H9 (cell line): ENCODE measurements at places on chromosomes 7 and 10.

DNA sequence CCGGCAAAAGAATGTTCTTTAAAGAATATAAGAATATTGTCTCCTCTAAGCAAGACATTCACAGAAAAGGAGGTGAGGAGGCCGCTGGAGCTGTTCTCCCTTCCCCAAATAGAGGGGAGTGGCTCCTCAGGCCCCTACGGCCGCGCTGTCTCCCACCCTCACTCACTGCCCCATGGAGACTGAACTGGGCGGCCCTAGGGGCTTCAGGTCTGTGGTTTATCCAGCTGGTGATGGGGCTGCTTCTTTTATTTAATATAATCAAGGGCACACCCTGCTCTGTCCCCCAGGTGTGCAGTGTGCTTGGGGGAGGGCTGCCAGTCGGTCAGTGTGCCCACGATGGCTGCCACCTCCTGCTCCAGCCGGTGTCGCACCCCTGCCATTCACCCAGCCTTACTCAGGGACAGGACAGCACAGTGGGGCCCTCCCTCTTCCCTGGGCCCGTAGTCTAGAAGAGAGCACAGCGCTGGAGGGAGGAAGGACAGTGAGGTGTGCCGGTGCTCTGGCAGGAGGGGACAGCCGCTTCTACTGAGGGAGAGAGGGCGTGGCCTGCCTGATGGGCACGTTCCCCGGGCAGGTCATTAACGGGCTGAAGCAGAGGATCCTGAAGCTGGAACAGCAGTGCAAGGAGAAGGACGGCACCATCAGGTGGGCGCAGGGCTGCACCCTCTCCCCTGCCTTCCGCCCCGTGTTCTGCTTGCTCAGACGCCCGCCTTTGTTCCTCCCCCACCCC is 23.4 kb downstream of the IQCE start:
- no peak for DNase-seq

DNA sequence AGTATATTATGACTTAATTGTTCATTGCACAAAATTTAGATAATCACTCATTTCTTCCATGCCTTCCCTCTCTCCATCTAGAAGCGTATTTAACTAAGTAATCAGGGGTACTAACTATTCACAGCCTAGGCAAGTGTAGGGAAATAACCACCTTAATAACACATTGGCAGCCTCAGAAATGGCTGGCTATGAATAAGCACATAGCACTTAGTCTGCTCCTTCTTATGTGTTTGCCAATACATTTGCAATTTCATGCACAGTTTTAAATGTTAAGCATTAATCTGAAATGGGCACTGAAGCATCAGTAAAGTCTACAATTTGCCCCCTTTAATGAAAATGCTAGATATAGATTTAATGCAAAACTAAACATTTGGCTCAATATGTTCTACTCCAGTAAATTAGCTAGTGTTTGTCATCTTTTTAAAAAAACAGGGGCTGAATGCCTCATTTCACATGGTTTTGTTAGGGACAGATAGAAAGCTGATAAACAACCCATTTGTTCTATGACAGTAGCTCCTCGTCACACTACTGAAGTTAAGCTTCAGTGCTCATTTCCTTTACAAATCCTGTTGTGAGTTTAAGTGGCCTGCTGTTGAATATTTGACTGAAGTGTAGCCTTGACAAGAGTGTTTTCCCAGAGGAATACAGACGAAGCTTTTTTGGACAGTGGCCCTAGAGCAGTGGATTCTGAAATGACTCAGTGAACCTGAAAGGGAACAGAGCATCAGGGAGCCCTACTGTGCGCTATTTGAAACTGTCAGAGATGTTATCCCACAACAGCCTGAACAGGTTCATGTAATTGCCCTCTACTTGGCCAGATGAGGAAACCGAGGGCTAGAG is 30.5 kb downstream of the HHEX start:
- no peak for DNase-seq

- DNase-seq: no peak
Measured at GRCh38 chr7:47150497-47151260, 431.2 kb downstream of the TNS3 start.

DNA sequence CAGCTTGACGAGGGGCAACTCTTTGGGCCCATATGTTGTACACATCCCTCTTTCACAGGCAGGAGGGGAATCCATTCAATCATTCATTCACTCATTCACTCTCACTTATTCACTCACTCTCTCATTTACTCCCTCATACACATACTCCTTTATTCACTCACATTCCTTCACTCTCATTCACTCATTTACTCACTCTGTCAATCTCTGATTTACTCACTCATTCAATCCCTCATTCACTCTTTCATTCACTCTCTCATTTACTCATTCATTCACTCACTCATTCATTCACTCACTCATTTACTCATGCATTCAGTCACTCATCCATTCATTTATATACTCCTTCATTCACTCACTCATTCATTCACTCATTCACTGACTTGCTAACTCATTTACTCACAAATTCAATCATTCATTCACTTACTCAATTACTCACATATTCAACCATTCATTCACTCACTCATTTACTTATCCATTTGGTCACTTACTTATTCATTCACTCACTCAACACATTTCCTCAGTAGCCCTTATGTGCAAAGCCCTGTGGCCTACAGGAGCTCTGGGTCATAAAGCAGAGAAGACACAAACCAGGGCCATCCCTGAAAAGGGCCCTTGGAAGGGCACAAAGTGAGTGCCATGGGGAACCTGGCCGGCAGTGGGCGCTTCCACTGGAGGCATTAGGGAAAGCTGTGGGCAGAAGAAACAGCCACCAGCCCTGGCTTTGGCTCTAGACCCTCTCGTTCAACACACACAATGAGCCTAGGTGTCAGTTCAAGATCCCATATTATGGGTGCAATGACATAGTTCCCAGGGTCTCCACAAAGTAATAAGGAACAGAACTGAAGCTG is 26.0 kb downstream of the HIP1 start:
- DNase-seq: peak; percentile 39

- DNase-seq: no peak
Measured at GRCh38 chr7:77687747-77688144, 8.5 kb upstream of the RSBN1L start.

GRCh38 chr10:92991513-92991912 is 69.1 kb upstream of the CYP26C1 start:
- DNase-seq: no peak

DNA sequence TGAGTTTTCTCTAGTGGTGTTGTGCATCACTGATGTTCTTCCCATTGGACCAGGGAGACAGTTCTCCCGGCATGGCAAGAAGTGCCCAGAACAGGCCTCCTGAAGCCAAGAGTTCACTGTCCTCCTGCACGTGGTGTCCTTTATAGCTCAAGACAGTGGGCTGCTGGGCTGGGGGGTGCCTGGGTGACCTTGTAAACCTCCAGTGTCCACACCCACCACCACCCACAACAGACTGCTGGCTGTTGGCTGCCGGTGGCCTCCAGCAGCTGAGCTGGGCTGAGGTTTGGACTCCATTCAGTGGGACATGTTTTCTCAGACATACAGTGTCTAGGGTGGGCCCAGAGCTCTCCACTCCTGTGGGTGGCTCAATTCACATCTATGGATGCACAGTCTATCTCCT is 42.2 kb downstream of the HK1 start:
- no peak for DNase-seq

DNA sequence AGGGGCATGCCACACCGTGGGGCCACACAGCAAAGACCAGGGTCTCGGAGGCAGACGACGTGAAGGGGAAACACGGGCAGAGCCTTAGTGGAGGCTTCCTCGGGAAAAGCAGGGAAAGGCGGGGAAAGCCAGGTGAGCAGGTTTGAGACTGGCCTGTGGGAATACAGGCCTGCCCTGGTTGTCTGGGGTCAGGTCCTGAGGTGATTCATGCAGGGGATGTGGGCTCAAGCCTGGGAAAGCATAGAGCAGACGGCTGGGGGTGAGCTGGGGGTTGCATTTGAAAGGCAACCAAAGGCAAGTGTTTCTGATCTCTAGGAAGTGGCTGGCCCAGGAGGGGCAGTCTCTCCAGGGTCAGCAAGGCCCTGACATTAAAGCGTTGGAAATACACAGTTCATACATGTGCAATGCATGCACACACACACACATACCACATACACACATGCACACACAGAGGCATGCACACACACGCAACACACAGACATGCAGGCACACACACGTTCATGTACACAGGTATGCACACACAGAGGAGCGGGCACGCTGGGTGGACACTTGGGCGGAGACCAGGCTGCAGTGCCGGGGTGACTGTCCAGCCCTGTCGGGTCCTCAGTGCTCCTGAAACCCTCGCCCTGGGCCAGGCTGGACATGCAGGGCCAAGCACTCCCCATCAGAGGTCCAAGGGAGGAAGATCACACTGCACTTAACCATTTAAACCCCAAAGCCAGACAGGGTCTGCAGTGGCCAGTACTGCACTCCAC is 51.8 kb downstream of the DPYSL4 start:
- DNase-seq: no peak

- no peak for DNase-seq
Measured at GRCh38 chr7:130421684-130422083, 19.1 kb downstream of the CEP41 start.

DNA sequence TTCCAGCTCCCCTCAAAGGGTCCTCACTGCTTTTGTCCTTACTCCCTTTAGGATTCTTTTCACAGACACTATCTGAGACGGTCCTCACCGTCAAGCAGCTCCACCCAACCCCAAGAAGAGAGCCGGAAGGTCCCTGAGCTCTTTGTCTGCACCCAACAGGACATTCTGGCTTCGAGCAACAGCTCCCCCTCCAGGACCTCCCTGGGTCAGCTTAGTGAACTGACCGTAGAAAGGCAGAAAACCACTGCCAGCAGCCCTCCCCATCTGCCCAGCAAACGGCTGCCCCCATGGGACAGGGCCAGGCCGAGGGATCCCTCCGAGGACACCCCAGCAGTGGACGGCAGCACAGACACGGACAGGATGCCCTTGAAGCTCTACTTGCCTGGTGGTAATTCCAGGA is 19.9 kb downstream of the MINDY4 start:
- DNase-seq: peak; percentile 72

- peak; percentile 17 for DNase-seq
Measured at GRCh38 chr10:123560301-123561140, 105.6 kb upstream of the GPR26 start.

DNA sequence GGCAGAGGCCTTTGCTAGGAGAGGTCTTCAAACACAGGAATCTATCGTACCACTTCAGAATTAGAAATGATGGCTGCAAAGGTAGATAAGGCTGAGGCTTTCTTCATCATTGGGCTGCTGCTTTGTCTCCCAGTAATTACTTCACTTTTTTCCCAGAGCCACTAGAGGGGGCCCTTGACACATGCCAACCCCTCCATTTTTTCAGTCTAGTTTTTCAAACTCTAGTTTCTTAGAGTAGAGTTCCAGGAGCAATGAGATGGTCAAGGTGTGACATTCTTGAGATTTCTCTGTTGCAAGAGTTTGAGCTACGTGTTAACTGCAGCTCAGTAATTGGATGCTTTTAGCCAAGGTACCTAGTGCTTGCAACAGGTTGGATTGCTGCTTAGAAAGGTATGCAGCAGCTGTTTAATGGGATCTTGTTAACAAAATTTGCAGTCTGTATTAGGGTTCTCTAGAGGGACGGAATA is 33.8 kb upstream of the RBM20 start:
- DNase-seq: peak; percentile 81

DNA sequence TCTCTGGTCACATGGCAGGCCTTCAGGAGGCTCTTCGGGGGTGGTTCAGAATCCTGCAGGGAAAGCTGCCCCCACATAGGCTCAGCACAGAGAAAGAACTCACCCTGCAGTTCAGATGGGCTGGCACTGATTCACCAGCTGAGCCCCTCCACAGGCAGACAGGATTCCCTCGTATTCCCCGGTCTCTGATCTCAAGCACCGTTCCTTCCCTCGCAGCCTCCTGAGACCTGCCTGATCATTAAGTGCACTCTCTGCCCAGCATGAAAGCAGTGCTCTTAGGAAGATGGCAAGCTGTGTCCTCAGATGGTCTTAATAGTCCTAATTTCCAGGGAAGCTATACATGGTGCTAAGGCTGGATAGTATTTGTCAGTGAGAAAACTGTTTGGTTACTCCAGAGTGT is 78.2 kb upstream of the NPS start:
- DNase-seq: no peak

DNA sequence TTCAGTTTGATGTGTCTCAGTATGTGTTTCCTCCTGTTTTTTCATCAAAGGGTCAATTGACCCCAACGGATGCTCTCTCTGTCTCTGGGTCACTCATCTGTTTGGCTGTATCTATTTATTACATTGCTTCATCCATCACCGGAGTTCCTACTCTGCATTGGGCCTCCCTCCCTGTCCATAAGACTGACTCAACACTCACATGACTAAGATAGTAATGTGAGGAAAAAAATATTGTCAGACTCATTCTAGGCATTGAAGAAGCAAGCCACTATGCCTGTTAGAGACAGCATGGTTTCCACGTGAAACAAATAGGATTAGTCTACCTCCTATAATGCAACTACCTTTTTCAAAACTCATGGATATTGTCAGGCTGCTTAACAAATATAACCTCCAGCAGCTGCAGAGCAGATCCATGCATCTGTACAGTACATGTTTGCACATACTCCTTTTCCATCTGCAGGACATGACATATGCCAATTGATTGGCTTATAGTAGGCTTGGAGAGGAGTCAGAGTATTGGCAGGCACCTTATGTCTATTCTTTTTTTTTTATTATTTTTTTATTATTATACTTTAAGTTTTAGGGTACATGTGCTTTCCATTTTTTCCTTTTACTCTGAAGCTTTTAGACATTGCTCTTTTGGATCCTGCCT is 275.2 kb downstream of the LRRTM3 start:
- no peak for DNase-seq

DNA sequence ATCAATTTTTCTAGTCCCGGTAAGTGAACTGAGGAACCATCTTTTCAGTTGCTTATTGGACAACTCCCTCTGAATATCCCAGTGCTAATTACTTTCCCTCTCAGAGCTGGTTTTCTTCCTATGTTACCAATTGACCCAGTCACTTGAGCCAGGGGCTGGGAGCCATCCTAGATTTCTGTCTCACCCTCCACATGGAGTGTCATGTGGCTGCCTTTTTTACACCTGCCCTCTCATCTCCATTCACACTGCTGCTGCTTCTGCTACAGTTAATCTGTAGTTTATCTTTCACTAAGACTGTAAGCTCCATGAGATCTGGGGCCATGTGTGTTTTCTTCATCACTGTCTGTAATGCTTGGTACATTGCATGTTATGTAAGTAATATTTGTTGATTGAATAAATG is 35.8 kb downstream of the VCL start:
- no peak for DNase-seq

GRCh38 chr7:26779978-26780595 is 84.3 kb downstream of the SKAP2 start:
- no peak for DNase-seq

DNA sequence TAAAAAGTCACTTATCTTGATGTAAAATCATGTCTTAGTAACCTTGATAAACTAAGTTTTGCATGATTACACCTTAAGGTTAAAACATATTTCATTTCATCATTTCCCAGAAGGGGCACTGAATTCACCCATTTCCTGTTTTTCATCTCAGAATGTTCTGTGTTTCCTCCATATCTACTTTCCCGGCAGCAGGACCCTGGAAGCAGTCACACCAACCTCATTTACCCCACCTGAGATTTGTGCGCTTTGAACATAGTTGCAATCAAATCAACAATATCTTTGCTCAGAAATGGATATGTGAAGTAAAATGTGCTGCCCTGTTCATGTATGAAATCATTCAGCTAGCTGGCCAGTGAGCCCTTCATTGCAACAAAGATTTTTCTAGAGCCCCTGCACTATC is 46.8 kb downstream of the IKZF1 start:
- DNase-seq: no peak

GRCh38 chr7:142646386-142647140 is 102.7 kb upstream of the PRSS1 start:
- DNase-seq: no peak

- DNase-seq: no peak
Measured at GRCh38 chr10:125206623-125207022, 46.3 kb upstream of the CTBP2 start.
